Kidney (tissue), 22 donors: ENCODE measurements at places on chromosomes 1 and 21.
A peak's percentile ranks its signal among the peaks of the same experiment; 100 is the strongest.

- no peak for DNase-seq
Observed at GRCh38 chr1:109167001-109167506, 46.7 kb upstream of the SARS1 start.

DNA sequence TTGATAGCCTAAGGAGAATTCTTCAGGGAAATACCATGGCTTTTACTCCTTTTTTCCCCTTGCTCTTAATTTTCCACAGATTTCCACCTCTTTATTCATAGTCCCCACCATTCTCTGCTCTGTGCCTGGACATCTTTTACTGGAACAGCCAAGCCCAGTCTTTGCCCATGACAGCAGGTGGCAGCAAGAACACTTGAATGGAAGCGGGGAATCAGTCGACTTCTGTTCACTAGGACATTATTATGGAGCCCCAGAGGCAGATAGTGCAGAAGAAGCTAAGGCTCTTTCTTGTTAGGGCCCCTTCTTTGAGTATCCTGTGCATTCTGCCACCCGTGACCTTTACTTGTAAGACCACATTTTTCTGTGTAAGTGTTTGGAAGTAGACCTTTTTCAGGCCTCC, 6.3 kb downstream of the OR14I1 start:
- DNase-seq: no peak

GRCh38 chr21:23809573-23809972, 1797.7 kb downstream of the MRPL39 start:
- DNase-seq: no peak

GRCh38 chr1:10490286-10490970, 15.7 kb downstream of the PEX14 start:
- no peak for DNase-seq

DNA sequence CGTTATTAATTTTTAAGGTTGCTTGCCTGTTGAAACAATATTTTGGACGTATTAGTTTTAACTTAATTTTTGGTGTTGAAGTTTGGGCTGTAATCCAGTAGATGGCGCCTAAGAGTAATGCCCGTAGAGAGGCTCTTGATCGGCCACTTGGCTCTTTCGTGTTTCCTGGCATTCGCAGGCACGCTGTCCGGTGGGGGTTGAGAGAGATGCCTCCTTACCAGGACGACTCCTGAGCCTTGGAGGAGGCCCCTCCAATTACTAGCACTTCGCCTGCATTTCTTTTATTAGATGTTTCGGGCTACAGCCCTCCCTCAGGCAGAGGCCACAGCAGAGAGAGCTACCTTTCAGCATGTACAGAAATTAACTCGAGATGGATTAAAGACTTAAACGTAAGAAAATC, 12.0 kb downstream of the OR2M4 start:
- DNase-seq: peak; percentile 27

DNA sequence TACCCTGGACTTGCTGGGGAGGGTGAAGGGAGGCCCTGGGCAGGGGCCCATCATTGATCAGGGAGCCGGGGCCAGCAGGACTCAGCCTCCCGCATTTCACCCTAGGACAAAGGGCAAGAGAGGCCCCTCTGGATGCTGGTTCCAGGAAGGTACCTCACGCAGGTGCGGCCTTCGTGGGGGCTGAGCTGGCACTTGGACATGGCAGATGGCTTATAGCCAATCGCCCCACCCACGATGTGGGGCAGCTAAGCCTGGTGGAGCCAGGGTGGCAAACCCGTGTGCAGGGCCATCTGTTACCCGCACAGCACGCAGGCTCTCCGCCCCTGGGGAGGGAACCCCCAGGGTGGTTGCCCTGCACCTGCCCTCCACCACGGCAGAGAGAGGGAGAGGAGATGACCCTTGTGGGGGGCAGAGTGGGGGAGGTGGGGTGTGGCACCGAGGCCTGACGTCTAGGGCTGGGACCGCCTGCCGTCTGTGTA, 2.5 kb downstream of the TFF3 start:
- no peak for DNase-seq

DNA sequence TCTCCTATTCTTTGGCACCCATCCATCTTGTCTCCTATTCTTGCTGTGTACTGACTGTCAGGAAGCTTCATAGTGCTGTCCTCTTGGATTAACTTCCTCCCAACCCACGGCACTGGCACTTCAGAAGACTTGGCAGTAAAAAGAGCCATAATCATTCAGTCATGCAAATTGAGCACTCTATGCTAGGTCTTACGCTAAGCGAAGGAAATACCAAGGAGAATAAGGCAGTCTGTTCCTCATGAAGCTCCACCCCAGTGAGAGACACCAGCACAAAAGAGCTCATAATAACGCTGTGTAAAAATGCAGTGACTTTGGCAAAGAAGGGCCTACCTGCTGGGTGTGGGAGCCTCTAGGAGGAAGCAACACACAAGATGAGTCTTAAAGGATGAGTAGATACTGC, 67.1 kb downstream of the GFI1 start:
- no peak for DNase-seq

DNA sequence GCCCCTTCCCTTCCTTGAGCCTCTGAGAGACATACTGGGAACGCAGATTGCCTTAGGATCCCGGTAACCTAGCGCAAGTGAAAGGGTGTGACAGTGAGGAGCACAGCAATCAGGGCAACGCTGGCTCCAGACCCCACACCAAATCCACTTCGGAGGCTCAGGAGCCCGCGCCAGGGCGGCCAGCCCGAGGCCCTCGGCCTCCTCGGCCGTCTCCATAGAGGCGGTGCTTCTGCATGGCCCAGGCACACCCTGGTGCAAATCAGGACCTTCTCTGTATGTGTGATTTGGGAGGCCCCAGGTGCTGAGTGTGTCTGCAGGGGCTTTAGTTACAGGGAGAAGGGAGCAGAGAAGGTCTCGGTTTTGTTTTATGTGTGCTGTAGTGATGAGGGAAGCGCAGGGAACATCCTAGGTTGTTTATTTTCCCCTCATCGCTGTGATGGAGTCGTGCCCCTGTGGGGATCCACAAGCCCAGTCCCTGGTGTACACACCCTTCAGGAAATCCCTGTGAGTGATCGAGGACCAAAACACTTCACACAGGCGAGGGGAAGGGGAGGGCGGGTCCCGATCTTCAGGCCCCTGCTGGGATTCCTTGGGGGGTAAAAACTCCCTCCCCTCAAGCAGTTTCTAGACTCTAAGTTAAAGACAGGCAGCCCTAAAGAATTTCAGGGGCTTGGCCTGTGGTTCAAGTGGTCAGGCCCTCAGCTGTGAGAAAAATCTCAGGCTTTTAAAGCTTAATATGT, 9.4 kb downstream of the KIAA1614 start:
- no peak for DNase-seq

GRCh38 chr21:15437883-15438282, 291.9 kb upstream of the USP25 start:
- no peak for DNase-seq
